Stimulated activated CD8-positive, alpha-beta memory T cell treated with anti-CD3 and anti-CD28 coated beads, Interleukin-2, amount 100 ng/mL, for 1 hour (primary cell): ENCODE measurements at places on chromosomes 16 and 17.
A peak's percentile ranks its signal among the peaks of the same experiment; 100 is the strongest.

DNA sequence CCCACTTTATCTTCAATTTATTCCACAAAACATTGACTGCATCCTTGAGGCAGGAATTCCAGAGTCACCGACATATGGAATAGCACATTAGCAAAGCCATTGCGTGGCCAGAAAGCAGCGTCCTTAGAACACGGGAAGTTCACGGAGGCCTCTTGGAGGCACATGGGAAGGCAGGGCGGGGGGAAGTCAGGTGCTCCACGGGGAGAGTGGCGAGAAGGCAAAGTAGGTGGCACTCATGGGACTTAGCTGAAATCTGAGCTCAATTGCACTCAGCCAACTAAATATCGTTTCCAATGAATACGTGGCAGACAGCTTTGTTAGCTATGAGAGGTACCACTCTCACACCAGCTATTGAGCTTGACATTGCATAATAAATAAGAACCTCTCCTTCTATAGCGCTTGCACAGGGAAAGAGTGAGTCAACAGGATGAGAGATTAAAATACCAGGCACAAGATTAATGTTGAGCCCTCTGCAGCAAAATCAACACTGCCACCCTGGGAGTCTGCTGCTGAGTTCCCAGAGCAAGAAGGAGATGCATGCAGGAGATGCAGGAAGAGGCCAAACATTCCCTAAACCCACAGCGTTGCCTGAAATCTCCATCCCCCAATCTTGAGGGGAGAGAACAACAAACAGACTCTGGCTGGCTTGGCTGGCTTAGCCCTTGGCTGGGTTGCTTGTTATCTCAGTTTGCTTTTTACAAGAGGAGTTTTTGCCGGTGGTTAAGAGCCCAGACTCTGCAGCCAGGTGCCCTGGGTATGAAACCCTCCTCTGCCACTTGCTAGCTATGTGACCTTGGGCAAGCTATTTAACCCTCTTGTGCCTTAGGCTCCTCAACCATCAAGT lies 28.8 kb downstream of the ABCC12 start:
- DNase-seq, result no peak

GRCh38 chr16:82185012-82185411 lies 15.0 kb upstream of the MPHOSPH6 start:
- DNase-seq, result no peak

DNA sequence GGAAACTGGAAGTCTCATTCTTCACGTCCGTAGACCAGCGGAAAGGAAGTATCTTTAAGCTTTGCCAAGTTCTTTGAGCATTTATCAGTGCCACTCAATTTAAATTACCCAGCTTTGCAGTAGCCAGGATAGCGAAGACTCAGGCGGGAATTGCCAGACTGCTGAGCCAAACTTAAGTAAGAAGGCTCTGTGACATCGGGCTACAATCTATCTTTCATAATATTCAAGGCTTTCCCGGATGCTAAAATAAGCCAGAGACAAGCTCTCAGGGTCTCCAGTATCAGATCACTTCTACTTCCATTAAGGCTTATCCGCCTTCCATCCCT lies 436 bp upstream of the BRIP1 start:
- DNase-seq, result no peak

- DNase-seq, result peak; percentile 11
Measured at GRCh38 chr17:33674685-33675084, 381.6 kb upstream of the ASIC2 start.

DNA sequence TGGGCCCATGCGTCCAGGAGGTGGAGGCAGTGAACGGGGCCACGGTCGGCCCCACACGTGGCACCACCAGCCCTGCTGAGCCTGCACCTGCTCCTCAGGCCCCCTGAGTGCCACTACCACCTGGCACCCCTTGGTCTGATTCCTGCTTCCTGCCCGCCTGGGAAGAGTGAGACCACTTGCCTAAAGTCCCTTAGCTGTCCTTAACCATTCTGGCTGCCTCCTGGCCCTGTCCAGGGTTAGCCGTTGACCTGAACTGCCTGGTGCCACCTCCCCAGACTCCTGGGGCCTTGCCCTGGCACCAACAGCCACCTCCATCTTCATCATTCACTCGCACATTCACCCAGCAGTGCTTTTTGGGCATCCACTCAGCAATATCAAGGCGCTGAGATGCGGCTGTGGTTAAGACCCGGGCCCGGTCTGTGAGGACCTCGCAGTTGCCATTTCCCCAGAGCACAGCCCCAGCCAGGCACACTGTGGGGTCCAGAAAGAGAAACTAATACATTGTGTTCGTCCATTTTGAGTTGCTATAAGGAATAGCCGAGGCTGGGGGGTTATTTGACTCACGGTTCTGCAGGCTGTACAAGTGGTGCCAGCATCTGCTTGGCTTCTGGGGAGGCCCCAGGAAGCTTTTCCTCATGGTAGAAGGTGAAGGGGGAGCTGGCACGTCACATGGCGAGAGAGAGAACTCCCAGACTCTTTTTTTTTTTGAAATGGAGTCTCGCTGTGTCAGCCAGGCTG lies 318.4 kb downstream of the SEC14L1 start:
- no peak for DNase-seq

GRCh38 chr16:22665048-22665797 lies 148.7 kb upstream of the HS3ST2 start:
- DNase-seq, result no peak

DNA sequence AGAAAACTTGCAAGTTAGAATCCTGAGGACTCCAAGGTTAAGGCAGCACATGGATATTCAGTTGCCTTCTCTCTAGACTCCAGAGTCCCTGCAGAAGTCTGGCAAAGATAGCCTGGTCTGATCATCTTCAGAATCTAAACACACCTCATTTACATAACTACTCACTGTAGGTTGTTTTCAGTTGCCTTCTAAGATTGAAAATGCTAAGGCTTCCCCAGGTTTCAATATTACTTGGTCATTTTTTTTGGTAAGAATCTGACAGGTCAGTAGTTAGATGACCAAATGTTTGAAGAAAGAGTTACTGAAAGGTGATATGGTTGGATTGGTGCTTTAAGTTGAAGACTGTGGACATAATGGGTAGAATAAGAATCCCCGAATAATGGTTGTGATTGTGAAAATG lies 205.4 kb upstream of the KCNJ16 start:
- no peak for DNase-seq

DNA sequence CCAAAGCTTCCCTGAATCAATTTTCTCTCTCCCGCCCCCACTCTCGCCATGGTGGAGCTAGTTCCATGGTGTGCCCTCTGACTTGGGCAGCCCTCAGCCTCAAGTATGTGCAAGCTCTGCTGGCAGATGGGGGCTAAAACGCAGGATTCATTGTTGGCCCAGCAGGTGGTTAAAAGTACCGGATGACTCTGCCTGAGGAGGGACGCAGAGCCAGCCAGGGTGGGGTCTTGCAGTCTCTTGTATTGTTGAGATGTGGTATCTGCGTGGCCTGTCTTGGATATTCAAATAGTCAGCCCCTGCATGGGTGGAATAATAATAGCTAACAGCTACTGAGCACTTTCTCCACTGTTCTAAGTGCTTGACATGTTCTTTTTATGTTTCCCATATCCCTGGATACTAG lies 36.7 kb upstream of the CPNE2 start:
- DNase-seq, result no peak

GRCh38 chr17:65231662-65232335 lies 94.6 kb downstream of the RGS9 start:
- DNase-seq, result no peak

GRCh38 chr16:90001761-90002503 lies 17.3 kb downstream of the DBNDD1 start:
- DNase-seq, result no peak

DNA sequence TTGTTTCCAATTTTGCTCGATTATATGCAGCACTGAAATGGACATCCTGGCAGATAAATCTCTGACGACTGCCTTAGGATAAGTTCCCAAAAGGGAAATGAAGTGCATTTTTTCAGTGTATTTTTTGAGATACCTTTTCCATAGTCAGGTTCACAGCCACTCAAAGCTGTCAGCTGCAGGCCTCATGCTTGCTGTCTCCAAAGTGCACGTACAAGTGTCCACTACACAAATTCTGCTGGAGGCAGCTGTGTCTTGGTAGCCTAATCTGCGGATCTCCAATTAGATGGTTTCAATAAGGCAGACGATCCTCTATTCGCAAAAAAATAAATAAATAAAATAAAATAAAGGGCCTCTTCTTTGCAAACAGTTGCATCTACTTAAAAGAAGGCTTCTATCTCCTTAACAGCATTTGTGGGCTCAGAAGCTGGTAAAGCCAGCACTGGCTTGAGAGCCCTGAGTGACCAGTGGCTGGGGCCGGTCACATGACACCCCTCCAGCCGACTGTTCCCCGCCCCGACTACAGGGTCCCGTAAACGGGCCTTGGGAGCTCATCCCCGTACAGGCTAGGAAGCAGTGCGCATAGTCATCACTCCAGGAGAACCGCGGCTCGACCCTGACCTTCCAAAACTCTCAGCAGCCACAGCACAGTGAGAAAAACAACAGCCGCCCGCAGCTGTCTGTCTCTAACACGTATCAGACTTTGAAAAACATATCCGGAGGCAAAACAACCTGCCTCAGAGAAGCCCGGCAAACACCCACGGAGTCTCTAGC lies 18.8 kb downstream of the RPH3AL start:
- DNase-seq, result no peak

DNA sequence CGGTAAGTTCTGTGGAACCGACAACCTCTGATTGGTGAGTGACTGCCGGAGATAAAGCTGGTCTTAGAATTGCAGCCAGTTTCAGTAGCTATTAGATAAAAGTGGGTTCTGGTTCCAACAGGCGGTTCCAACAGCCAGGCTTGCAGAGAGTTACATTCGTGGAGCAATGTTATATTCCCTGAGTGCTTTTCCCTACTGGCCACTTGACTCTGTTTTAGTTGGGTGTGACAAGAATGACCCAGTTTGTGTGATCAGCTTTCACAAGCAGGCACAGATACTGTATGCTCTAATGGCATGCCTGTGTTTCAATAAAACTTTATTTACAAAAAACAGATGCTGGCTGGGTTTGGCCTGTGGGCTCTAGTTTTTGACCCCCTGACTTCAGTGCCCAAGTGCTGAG lies 196.6 kb downstream of the SNX29 start:
- no peak for DNase-seq

DNA sequence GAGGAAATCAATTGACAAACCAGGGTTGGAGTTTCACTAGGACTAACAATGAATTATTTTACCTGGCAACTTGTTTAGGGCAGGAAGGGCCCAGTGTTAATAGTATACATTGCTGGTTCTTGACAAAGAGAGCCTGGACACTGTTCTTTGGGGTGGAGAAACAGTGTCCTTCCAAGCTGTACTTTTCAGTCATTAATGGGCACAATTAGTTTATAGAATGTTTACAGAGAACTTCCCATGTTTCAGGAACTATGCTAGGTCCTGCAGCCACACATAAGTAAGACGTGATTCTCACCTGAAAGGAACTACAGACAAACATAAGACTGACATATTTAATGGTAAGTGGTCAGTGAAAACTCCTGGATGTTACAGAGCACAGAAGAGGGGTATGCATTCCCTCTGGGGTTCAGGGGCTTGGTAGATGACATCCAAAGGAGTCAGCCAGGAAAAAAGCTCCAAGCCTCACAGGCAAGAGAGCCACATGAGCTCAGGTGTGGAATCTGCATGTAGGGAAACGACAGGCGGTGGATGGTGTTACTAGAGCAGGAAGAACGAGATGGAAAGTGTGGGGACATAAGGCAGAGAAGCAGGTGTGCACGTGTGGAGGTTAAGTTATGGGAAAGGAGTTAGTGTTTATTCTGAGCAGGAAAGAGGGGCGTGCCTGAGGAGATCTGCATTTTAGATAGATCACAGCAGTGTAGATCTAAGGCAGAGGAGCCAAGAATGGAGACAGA lies 3.8 kb upstream of the DYNLL2 start:
- DNase-seq, result no peak

DNA sequence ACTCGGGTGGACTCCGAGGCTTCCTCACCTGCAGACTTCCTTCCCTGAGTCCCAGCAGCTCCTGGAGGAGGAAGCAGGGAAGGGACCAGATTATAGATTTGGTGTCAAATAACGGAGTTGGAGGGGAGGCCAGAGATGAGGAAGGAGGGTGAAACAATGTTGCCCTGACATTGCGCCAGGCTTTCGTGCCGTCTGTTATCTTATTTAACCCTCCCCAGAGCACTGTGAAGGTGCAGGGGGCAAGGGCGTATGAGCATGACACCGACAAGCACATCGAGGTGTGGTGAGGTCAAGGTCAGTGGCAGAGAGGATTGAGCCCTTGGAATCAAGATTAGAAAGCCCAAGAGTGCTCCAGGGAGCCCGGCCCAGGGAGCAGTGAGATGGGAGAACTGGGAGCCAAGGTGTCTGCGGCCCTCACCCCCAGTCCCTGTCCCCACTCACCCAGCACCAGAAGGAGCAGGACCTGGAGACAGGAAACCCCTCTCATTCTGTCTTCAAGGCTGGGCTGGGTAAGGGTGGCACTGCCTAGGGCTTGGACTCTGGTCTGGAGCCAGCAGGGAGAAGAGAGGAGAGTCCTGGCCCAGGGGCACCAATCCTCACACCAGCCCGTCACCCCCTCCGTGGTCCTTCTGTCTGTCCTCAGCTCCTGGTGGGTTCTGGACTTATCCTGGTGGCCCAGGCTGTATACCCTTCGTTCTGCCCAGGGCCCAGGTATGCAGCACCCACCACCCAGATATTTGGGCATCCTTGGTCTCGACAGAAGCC lies 1.1 kb downstream of the PRSS33 start:
- DNase-seq, result no peak

DNA sequence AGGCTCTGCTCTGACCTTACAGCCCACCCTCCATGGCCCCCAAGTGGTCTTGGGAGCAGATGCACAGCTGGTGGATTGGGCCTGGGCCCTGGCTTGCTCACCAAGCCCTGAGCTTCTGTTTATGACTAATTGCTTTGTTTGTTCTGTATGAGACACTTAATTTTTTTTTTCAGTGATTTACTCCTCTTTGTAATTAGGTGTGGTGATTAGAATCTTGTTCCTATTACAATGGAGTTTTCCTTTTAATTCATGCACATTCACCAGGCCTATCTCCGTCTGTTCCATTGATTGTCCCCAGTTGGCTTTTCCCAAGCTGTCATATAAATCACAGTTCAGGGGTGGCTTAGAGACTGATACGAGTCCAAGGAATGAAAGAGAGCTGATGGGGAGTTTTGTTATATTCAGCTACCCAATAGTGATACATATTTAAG lies 242.3 kb downstream of the CCDC182 start:
- DNase-seq, result no peak
